ENCODE measurements at places on chromosomes 7 and 10.

GRCh38 chr10:29840516-29841276 lies 205.9 kb upstream of the SVIL start:
- DNase-seq = no peak

GRCh38 chr7:148967602-148968001 lies 60.7 kb downstream of the PDIA4 start:
- no peak for DNase-seq

DNA sequence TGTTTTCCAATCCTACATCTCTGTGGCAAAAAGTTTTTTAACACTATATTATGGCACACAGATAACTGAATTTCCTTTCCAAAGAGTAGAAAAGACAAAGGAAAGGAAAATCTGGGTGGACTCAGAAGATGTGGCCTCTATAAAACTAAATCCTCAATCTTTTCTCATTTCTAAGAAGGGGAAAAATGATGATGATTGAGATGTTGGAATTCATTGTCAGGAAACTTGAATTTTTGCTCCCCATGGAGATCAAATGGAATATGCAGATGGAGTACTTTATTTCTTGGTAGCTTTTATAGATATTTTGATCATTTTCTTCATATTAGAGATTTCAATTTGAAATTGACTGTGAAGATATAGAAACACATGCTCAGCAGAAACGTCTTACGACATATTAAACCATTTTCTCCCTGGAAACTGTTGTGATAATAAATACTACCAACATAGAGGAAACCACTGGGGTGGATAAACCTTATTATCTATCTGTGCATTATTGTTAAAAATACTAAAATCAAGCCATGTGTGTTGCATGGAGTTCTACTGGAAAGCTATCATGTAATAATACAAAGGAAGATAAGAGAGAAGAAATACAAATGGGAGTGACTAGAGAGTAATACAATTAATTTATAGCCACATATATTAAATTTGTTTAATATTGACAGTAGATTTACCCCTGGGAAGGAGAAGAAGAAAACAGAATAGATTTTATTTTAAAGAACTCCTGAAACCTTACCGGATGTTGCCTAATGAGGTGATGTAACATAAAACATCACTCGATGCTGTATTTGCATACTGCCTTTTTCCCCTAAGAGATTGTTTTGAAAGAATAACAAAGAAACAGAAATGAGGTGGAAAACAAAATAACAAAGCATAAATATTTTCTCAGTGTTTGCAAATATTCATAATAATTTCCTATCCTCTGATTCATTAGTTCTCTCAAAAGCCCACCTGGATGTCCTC lies 931.2 kb upstream of the C7orf33 start:
- DNase-seq = no peak

GRCh38 chr7:150371131-150371995 lies 2.7 kb downstream of the REPIN1 start:
- DNase-seq = no peak

Measured in CD4-positive, alpha-beta T cell treated with Interleukin-21 for 1 hour (primary cell).